Globus pallidus (tissue), 1 donor: ENCODE measurements at places on chromosomes 2 and 18.

GRCh38 chr18:58337285-58337684 is 291.6 kb downstream of the ALPK2 start:
- DNase-seq: no peak

DNA sequence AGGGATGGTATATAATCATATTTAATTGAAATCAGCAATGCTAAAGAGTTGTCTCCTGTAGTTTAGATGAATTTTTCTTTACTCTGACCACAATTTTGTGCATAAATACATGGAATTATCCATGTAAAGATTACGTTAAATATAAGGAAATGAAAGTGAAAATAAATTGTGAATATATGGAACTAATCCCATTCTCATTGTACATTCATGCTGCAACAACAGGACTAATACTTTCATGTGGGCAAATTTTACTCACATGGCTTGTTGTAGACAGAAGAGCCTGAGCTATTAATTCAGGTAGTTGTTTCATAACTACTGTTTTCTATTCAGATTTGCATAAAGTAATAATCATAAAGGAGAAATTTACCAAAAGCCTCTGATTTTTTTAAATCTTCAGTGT is 357.8 kb downstream of the ARHGAP15 start:
- DNase-seq: no peak

DNA sequence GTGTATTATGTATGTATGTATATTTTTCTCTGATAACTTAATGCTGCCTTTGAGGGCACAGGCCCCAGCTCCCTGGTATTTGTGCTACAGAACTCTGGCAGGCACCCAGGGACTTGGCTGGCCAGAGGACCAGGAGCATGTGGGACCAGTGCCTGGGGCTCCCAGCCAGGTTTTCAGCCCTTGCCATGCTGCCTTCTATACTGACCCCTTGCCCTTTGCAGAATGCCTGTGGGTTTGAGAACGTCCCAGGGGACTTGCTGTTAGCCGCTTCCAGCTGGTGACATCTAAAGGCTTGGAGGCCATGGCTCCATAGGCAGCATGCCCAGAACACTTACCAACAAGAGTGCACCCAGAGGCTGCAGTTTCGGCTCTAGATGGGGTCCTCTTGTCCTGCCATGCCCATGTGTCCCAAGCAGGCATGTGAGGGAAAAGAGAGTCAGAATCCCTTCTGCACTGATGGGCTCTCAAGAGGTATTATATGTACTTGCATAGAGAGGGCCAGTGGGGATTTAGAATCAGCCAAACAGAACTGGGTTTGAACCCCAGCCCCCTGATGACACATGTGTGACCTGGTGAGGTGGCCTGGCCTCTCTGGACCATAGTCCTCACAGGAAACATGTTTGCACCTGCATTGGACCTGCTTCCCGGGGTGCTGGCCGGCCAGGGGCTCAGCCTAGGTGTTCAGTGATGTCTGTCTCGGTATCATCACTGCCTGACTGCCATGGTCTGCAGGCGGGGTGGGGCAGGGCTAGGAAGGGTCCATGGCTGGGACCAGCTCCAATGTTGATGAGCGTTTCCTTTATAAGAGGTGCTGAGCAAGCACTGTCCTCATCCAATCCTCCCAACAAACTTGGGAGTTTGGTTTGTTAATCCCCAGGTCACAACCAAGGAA is 119.2 kb upstream of the FHL2 start:
- no peak for DNase-seq

- DNase-seq: no peak
Observed at GRCh38 chr2:207423886-207424285, 105.9 kb upstream of the CREB1 start.

- no peak for DNase-seq
Observed at GRCh38 chr2:106536490-106536889, 49.3 kb downstream of the CD8B2 start.

- no peak for DNase-seq
Observed at GRCh38 chr2:199812493-199812892, 38.5 kb downstream of the FTCDNL1 start.

DNA sequence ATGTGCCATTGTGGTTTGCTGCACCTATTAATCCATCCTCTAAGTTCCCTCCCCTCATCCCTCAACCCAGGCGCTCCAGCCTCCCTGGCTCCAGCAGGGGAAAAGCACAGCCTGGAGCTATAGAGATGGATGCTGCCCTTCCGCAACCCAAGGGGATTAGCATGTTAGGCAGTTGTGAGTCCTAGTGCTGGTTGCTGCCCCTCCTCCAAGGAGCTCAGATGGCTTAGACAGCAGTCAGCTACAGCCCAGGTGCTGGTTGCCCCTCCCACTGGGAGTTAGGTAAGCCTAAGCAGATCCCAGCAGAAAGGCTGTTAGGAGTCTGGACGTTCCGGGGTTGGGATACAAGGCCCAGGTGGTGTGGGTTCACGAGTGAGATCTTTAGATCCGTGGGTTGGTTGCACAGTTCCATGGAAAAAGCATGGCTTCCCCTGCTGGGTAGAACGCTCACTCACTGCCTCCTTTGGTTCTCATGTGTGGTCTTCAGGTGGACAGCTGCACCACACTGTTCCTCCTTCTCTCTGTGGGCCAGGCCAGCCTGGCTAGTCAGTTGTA is 446.1 kb downstream of the ZNF804A start:
- DNase-seq: no peak

DNA sequence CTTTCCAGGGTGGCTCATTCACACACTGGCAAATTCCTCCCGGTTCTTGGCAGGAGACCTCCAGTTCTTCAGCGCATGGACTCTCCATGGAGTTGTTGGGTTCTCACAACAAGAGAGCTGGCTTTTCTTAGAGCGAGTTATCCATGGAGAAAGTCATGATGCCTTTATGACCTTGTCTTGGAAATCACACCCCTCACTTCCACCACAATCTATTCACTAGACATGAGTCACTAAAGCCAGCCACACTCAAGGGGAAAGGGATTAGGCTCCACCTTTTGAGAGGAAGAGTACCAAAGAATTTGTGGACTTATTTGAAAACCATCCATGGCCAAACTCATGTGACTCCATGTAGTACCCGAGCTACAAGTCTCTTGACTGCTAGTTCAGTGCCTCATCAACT is 160.5 kb downstream of the SETBP1 start:
- DNase-seq: no peak

- DNase-seq: no peak
Observed at GRCh38 chr18:3727274-3727673, 277.3 kb downstream of the TGIF1 start.

- no peak for DNase-seq
Observed at GRCh38 chr2:192159736-192160135, 35.0 kb downstream of the TMEFF2 start.

- DNase-seq: no peak
Observed at GRCh38 chr18:58592223-58593214, 36.4 kb downstream of the ALPK2 start.

- DNase-seq: no peak
Observed at GRCh38 chr2:204353823-204354222, 191.5 kb upstream of the PARD3B start.

DNA sequence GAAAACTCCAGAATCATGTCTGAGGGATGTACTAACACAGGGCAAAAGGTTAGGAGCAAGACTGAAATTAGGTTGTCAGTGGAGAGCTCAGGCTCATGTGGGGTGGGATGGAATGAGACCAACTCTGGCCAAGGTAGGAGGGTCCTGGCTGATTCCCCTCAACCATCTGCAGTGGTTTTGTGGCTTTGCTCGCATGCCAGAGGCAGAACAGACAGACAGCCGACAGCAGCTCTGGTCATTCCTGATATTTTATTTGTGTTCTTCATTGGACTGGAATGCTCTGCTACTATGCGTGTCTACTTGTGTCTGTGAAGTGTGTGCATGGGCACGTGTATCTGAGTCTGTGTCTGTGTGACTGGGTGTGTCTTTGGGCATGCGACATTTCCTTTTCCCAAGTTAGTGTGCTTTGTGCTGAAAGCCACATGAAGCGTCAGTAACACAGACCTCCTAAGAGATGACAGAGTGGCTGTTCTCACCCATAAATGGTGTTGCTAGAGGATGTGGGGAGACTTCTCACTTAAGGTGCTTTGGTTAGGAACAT is 239.5 kb downstream of the CNTNAP5 start:
- no peak for DNase-seq

DNA sequence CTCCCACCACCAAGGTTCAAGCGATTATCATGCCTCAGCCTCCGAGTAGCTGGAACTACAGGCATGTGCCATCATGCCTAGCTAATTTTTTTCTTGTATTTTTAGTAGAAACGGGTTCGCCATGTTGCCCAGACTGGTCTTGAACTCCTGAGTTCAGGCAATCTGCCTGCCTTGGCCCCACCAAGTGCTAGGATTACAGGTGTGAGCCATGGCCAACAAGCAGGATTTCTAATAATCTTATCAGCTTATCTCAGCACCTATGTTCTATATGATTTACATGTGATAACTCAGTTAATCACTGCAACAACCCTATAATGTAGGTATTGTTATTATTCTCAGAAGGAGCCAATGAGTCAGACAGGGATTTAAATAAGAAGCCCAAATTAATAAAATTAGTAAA is 80.3 kb downstream of the GORASP2 start:
- DNase-seq: no peak

- no peak for DNase-seq
Observed at GRCh38 chr18:64806232-64806631, 657.3 kb upstream of the LINC00305 start.

DNA sequence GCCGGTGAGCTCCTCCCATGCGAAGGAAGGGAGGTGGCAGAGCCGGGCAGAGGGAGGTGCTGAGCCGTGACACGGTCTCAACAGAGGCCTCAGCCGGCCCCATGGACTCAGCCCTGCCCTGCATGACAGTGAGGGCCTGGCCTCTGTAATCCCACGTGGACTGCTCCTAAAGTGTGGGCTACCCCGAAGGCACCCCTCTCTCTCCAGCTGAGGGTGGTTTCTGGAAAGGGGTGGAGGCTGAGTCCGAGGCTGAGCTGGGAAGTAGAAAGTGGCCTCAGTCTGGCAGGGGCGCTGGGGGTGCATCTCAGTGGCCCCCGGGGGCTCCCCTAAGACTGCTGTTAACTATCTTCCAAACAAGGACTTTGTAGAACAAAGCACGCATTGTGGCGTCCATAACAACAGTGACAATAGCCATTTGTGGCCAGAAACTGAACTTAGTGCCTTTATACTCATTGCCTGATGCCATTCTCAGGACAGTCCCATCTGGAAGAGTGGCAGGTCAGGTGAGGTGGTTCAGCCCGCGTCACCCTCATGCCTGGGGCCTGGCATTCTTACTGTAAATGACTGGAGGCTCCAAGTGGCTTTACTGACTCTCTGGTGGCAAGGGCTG is 192.4 kb downstream of the TWIST2 start:
- DNase-seq: peak; percentile 93

DNA sequence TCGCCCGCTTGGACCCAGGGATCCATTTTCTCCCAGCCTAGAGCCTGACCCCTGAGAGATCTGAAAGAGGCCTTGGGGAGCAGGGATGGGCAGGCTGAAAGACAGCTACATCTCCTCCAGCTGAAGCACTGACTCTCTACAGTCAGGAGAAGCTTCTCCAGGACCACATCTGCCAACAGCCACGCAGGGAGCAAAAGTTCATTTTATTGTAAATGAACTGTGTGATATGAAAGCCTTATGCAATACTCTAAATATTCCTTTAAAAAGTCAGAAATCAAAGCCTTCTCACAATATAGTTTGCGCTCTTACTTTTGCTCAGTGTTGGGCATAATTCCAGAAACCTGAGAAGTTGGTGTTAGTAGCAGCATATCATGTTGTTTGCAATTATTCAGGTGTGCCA is 428.9 kb upstream of the RAB6C start:
- no peak for DNase-seq

DNA sequence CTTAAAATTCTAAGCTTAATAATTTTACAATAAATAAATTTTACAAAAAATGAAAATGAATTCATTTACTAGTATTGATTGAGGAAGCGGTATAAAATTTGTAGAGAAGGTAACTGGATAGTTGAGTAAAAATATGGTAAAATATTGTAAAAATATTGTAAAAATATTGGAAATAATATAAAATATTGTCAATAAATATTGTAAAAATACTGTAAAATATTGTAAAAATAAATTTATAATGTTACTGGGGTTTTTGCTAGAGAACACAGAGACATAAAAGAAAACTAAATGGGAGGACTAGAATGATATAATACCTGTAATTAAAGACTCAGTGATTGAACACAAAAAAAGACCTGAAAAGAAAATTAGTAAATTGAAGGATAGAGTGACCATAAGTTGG is 546.3 kb upstream of the NETO1 start:
- no peak for DNase-seq

DNA sequence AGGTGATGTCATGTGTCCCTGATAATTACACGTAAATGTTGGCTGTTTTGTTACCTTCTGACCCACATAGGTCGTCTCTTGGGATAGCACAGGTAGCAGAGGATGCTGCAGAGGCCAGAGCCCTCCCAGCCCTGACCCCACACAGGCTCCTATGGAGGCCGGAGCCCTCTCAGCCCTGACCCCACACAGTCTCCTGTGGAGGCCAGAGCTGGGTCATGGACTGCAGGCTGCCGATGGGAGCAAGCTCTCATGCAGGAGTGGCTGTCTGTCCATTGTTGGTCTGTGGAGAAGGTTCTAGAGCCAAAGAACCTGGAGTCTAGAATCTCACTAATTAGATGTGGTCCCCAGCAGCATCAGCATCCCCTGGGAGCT is 155.5 kb downstream of the LDLRAD4 start:
- DNase-seq: no peak

DNA sequence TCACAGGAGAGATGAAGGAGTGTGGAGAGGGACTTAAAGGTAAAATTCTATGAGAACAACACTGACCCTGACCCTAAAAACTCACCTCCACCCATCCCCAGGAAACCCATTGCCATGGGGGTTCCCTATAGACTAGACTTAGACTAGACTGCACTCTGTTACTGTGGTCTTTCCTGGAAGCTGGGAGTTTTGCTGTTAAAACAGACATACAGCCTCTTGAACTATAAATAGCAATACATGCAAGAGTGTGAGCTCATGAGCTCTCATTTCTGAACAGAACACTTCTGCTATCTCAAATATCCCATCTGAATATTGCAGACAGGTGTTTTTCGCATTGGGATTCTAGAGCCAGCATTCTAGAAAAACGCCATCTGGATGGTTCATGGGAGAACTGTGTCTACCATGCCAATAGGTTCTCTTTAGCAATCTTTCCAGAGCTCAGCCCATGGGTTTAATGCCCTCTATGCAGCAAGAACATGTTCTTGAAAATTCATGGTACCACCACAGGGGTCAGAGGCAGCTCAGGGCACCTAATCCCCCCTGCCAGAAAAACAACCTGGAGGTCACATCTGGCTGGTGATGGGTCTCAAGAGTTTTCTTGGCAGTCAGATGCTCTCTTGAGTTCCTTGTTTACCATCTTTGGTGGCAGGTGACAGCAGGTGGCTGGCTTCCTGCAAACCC is 51.9 kb downstream of the SLC14A2 start:
- DNase-seq: no peak
